ENCODE measurements at places on chromosomes 7 and 10.

DNA sequence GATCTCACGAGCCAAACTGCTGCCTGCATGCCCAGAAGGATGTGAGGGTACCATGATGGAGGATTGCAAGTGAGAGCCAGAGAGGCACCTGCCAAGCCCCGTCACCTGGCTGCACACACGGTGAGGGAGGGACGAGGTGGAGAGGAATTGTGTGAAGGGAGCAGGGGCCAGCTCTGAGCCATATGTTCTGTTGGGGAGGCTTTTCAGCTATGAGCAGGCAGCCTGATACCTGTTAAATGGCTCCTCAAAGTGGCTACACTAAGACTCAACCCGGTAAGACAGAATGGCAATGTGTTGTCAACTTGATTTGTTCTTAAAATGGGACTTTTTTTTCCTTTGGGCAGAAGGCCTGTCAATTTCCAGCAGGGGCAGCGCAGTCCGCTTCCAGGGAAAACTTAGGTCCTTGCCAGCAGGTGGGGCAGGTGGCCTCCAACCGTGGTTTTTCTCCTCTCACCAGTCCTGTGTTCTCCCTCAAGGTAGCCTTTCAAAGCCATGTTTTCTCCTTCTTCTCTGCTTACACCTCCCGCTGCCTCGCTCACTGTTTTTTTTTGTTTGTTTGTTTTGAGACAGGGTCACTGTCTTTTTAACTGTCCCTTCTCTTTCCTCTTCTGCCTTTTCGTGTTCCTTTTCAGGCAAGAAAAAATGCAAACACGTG lies 57.7 kb upstream of the ZNRF2 start:
- no peak for DNase-seq

DNA sequence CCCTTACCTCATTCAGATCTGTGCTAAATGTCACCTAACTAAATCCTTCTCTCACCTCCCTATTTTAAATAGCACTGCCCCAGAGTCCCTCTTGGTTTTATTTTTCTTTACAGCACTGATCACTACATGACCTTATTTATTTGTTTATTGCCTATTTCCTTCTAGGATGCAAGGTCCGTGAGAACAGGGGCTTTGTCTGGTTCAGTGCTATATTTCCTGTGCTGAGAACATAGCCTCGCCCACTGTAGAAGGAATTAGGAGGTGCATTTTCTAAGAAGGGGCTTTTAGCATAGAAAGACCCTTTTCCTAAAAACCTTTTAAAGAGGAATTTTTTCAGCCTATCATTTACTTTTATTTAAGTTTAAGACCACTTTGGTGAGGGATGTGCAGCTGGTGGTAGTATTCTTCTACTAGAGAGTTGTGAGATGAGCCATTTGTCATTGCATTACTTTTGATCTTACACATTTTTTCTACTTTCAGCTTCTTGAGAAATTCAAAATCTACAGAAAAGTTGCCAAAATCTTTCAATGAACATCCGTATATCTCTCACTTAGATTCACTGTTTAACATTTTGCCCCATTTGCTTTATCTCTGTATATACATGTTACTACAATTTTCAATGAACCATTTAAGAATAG lies 13.5 kb upstream of the PCGF5 start:
- DNase-seq = no peak

GRCh38 chr7:84950836-84951235 lies 236.0 kb downstream of the SEMA3D start:
- no peak for DNase-seq

GRCh38 chr10:109149666-109150350 lies 773.5 kb downstream of the XPNPEP1 start:
- DNase-seq = no peak

DNA sequence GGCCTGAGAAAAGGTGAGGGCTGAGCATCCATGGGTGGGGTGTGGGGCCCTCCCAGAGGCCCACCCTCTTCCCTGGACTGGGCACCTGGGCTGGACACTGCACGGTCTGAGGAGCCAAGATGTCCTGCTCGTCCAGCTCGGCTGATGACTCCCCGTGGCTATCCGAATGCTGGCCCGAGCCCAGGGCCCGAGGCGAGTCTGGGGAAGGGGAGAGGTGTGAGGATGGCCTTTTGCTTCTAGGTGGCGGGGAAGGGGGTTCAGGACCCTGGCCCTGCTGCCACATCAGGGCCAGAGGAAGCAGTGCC lies 7.1 kb downstream of the NACAD start:
- no peak for DNase-seq

DNA sequence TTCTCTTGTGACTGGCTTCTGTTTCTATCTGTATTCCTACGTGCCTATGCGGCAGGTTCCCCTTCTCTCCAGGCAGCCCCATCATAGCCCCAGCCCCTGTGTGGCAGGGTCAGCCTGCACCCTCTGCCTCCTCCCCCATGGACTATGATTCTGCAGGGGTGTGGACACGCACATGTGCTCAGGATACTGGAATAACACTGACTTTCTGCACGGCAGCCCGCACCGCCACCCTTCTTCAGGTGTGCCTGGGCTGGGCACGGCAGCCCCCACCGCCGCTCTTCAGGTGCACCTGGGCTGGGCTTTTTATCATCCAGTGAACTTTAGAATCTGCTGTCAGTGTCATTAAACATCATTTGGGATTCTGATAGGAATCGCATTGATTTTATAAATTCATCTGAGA lies 202.6 kb upstream of the PPP2R2D start:
- no peak for DNase-seq

DNA sequence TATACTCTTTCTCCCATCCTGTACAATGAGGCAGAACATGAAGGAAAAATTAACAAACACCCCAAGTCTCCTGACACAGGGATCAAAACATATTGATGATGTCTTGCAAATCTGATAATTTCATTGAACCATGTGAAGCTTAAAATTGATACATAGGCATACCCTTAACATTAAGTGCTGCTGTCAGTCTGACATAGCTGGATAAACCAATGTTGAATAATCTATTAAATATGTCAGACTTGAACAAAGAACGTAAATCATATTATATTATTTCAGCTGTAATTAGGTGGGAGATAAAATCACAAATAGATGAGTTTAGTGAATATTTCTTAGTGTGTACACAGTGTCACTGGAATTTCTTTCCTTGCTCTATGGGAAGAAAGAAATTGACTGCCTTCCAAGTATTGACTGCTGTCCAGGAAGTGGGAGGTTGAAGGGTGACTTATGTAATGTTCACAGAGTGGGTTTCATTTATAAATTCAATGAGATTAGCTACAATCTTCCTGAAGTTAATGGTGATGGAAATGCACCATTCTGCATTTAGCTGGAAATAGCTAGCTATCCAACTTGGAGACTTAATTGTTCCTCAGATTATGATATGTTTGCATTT lies 170.8 kb downstream of the AUTS2 start:
- DNase-seq = peak; percentile 34

- DNase-seq = no peak
These were observed 55.9 kb upstream of the CAV2 start for GRCh38 chr7:116443646-116444045.

GRCh38 chr10:29634764-29635625 lies at the start of gene SVIL:
SVIL (minus strand) TSS chr10:29634971; CDS start chr10:29555058, 79,913 bp downstream.
- peak; percentile 74 for DNase-seq

DNA sequence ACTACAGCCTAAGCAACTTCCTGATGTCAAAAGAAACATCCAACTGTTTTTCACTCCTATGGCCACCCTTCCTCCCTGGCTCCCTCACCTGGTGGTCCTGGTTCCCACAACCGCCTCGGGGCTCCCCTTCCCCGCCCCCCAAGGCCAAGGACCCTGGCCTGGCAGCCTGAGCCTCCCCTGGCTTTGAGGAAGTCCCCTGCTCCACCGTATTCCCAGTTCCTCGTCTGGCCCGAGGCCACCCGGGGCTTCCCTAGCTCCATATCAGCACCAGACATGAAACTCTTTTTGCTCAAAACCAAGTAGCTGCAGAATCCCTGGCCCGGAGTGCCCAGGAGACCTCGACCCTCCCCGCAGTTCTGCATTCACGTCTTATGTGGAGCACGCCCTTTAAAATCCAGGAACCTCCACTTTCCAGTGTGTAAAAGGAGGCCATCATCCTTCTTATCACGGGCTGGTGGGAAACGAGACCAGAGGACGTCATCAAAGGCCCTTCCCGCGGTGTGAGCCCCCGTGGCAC lies 82.9 kb downstream of the PRKAG2 start:
- DNase-seq = no peak

GRCh38 chr7:122068999-122069398 lies 75.0 kb downstream of the AASS start:
- no peak for DNase-seq

- no peak for DNase-seq
These were observed 447.9 kb upstream of the PFKP start for GRCh38 chr10:2619472-2619871.

GRCh38 chr10:75658915-75659314 lies 227.5 kb downstream of the LRMDA start:
- no peak for DNase-seq

DNA sequence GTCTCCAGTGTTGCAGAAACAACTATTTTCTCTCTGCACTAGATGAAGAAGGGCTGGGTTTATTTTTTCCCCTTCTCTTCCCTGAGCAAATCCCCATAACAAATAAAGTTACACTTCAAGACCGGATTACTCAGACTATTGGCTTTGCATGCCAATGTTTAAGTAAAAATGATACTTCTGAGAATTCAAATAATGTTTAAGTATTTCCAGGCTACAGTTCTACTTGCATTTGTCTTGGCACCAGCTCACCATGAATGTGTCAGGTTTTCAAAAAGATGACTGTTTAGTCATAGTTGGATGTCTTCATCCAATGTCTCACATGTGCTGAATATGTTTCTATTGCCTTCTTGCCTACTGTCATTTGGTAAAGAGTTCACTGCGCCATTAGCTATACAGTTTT lies 912.6 kb downstream of the GATA3 start:
- no peak for DNase-seq

GRCh38 chr7:107262857-107263256 lies 94.1 kb downstream of the HBP1 start:
- DNase-seq = no peak

DNA sequence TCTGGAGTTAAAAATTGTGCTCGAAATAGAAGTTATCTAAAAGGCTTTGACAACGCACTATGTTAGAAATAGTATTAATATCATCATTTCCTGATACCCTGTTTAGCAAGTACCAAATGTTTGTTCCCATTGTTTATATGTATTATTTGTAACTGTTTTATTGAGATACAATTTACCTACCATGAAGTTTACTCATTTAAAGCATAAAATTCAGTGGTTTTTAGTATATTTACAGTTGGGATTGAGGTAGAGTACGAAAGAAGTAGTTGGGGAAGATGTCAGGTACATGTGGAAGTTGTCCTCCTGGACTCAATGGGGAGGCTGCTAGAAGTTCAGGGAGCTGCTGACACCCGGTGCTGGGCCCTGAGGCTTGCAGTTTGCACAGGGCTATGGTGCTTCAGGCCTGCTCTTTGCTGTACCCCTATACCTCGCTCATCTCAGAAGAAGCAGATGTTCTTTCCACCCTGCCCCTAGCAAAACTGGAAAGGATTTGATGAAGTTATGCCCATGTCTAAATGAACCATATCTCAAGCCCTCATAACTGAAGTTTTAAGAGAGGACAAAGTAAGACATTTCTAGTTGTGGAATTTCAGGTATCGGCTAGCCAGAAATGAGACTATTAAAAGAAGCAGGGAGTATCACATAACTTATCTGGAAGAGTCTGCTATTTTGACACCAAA lies 25.2 kb upstream of the WNT16 start:
- no peak for DNase-seq

- peak; percentile 78 for DNase-seq
These were observed 837 bp upstream of the IGFBP3 start for GRCh38 chr7:45921699-45922519.

Measured in AG10803 (cell line).